Heart left ventricle (tissue), 16 donors: ENCODE measurements at places on chromosomes 16 and 17. TPM values are rescaled to one million over a fixed set of nuclear protein-coding genes. Genes with fewer than 3 reads are reported as not detected.

TBC1D3E gene
- polyA plus RNA-seq, result not detected

NHLRC4 gene
- 0.46 TPM for polyA plus RNA-seq

HYDIN gene
- 0.26 TPM for polyA plus RNA-seq

TAC4 gene
- polyA plus RNA-seq, result not detected

CD2BP2 gene
- 51.9 TPM for polyA plus RNA-seq
